ENCODE measurements at places on chromosomes 5 and 9.

DNA sequence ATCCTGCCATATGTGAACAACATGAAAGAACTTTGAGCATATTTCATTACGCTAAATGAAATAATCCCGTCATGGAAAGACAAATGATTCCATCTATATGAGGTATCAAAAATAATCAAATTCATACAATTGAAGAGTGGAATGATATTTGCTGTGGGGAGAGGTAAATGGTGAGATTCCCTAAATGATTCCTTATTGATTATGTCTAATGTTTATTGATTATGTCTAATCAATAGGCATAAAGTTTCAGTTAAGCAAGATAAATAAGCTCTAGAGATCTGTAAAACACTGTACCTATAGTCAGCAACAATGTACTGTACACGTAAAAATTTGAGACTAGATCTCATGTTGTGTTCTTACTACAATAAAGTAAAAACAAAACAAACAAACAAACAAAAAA is 85.4 kb upstream of the MEGF10 start:
- no peak for DNase-seq

GRCh38 chr9:137304383-137305059 is 2.5 kb upstream of the NRARP start:
- DNase-seq: no peak

- no peak for DNase-seq
Observed at GRCh38 chr5:73513996-73514395, 15.8 kb downstream of the BTF3 start.

DNA sequence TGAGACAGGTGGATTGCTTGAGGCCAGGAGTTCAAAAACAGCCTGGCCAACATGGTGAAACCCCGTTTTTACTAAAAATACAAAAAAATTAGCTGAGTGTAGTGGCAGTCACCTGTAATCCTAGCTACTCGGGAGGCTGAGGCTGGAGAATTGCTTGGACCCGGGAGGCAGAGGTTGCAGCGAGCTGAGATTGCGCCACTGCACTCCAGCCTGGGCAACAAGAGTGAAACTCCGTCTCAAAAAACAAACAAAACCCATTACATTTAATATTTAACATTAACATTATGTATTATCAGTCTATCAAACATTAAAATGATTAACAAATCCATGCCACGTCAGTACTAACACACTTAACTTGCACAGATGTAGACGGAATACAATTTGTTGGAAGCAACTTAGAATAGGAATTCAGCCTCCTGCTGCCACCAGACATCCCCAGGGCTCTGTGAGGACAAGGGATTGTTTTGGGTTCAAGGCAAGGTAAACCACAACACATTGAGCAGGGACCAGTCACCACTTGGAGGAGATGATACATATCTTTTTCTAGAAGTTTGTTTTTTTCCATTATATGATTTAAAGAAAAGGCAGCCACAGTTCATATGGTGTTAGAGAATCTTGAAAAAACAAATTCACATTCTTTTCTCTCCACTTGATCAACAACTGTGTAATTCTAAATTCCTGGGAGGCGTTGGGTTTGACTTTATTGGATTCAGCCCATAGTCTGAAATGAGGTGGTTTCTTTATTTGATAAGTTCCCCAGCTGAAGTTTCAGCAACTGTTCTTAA is 104.1 kb upstream of the BASP1 start:
- DNase-seq: no peak

GRCh38 chr5:135244620-135245021 is 154.4 kb downstream of the MACROH2A1 start:
- no peak for DNase-seq

- no peak for DNase-seq
Observed at GRCh38 chr5:177440990-177441780, 5.4 kb upstream of the PRR7 start.

DNA sequence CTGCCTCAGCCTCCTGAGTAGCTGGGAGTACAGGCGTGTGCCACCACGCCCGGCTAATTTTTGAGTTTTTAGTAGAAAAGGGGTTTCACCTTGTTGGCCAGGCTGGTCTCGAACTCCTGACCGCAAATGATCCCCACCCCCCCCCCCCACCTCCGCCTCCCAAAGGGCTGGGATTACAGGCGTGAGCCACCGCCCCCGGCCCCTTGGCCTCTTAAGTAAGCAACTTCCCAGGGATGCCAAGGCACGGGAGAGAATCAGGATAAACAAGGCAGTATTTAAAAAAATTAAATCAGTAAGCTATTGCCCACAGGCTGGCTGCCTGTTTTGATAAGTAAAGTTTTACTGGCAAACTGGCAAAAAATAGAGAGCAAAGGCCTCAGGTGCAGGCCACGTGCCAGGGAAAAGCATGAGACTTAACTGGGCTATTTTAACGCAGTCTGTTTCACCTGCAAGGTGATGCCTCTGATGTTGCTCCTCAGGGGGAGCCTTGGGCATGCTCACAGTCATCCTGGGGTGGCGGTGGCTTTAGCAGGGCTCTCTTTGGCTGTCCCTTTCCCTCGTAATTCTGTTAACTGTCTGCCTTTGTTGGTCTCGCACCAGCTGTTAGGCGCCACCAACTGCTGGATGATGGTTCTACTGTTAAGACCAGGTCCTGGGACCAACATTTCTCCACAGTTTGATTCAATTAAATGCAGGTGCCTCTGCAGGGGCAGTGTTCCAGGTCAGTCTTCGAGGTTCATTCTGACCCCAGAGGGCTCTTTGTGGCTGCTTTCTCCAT is 19.4 kb upstream of the RNF130 start:
- peak; percentile 31 for DNase-seq

GRCh38 chr9:124330011-124330697 is 72.4 kb downstream of the NEK6 start:
- DNase-seq: no peak

- no peak for DNase-seq
Observed at GRCh38 chr5:120765189-120765588, 301.1 kb downstream of the PRR16 start.

- DNase-seq: peak; percentile 77
Observed at GRCh38 chr9:90870621-90871326, 69.2 kb downstream of the SYK start.

GRCh38 chr9:134766587-134766986 is 114.0 kb upstream of the FCN2 start:
- no peak for DNase-seq

- no peak for DNase-seq
Observed at GRCh38 chr9:122779181-122779580, 9.6 kb upstream of the OR5C1 start.

DNA sequence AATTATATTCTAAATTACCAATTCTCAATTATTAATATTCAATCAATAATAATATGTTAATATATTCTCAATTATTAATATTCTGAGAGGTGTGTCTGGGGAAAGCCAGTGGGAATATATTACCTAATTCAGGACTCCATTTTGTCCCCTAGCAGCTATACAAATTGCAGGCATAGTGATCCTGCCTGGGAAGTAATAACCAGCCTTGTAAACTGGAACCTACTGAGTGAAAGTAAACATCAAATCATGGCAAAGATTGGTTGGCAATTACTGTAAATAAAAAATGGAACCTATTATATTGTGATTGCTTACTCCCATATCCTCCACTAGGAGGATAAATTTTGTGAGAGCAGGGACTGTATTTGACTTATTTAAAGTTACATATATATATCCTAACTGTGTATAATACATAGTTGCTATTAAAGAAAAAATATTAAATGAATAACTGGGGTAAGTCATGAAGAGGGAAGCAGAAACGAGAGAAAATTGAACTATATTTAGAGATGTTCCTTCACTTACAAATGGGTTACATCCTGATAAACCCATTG is 150.5 kb upstream of the ELL2 start:
- DNase-seq: no peak

DNA sequence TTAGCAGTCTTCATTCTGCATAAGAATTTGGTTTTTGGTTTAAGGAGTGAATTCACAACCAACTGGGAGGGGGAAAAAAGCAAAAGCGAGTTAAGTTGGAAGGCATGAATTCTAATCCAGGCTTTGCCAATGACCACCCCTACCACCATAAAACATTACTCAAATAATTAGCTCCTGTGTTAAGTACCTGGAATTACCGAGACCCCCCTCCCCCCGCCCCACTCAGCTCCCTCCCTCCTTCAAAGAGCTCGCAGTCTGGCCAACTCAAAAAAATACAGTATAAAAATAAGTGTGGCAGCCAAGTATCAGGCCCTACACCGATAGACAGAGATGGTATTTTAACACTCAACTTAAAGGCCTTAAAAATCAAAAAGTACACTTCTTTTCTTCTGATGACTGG is 492 bp downstream of the ATG12 start:
- no peak for DNase-seq

GRCh38 chr5:131994090-131994489 is 17.4 kb downstream of the ACSL6 start:
- no peak for DNase-seq

DNA sequence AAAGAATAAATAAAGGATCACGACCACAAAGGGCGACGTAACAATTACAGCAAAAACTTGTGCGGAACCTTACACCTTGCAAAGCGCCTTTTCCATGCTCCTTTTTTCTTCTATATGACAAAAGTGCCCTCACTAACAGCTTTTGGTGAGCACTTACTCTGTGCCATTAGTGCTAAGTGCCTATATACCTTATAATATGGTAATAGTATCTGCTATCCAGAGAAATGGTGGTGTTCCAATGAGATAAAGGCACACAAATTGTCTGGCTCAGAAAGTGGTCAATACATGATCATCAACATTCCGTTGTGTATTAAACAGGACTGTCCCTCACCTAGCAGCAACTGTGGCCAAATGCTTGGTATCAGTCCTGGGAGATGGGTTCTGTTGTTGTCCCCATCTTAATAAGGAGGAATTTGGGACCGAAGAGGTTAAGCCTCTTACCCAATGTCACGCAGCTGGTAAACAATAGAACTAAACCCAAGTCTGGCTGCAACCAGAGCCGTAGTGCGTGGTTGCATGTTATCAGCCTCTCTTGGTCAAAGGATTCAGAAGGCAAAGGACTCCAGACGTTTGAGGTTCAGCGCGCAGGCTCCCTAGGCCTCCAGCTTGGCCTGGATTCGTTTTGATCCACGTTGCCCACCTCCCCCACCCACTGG is 564 bp upstream of the TOR2A start:
- DNase-seq: no peak

DNA sequence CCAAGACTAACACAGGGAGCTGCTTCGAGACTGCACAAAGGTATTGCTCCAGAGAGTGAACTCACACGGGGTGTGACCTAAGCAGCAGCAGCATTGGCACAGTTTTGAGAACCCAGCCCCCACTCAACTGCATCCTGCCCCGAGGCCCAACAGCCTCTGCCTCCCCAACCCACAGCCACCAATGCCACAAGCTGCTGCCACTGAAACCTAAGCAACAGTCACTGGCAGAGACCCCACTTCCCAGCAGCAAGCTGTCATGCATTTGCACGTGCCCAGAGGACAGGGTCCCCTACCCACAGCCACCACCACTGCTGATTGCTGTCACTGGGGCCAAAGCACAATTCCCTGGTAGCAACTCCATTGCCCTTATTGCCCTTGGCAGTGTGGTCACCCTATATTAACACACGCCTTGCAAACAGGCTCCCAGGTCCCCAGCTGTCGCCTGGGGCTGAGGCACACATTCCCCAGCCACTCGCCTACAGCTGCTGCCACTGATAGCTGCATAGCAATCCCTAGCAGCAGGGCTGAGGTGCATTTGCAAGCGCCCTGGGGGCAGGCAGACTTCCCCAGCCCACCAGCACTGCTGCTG is 141.0 kb downstream of the AGTPBP1 start:
- no peak for DNase-seq

DNA sequence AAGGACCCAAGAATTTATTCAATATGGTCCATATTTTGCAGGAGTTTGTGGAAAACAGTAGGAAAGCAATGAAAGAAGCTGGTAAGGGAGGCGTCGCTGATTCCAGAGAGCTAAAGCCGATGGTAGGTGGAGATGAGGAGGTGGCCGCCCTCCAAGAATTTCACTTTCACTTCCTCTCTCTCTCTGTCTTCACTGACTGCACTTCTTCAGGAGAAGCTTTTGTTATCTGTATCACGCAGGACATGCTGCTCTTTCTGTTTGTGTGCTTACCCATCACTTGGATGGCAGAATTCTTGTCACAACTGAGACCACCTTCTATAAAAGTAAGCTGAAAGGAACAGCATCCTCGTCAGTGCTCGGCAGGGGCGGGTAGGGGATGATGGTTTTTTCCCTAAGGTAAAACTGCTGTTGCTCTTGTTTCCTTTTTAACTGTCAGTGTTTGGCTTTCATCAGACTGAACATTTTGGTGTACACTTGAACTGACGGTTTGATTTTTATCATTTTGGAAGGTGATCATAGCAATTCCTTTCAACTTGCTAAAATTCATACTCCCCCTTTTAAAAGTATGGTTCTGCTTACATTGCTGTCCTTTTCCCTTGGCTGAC is 62.4 kb upstream of the FSD1L start:
- no peak for DNase-seq

DNA sequence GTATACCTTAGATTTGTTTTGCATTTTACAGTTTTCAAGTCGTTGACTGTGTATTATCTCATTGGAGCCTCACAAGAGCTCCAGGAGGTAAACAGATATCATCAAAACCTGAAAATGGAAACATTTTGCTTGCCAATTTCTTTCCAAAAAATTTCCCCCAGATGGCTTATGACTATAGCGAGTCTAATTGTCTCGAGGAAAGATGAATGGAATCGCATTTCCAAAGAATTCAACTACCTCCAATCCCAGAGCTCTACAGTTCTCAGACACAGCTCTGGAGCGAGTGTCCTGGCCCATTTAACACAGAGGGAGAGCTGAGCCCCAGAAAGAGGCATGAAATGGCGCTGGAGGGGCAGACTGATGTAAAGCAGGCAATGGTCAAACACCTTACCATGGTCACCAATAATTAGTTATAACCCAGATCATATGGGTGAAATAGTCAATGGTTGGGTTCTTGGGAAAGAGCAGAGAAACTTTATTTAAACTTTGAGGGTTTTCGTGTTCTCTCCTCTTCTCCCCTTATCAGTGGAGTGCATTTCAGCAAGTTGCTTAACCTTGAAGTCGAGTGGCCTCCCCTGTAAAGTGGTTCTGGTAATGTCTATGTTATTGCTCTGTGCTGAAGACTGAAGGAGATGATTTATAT is 168.2 kb downstream of the ZDHHC21 start:
- DNase-seq: no peak

GRCh38 chr5:131610198-131611063 is 24.6 kb downstream of the RAPGEF6 start:
- DNase-seq: no peak

DNA sequence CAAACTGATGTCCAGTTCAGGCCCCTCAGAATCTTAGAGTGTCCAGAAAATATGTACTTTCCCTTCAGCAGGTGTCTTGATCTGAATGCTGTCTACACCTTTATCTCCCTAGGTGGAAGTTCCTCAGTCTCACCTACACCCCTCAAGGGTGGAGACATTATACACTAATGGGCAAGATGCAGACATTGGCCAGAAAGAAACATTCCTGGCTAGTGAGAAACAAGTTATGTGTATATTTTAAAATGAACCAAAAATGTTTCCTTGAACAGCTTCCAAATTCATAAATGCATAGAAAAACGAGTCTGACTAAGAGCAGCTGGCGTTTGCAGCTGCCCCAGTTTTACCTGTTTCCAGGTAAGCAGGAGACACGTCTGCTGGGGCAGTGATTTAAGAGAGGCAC is 140.5 kb upstream of the IRX4 start:
- DNase-seq: no peak

GRCh38 chr5:149264439-149265067 is 7.1 kb upstream of the AFAP1L1 start:
- DNase-seq: peak; percentile 50
